ENCODE measurements at places on chromosomes 2 and 18.

- DNase-seq = no peak
Measured at GRCh38 chr2:1985571-1985970, 241.3 kb upstream of the PXDN start.

GRCh38 chr2:67457699-67458098, 60.6 kb downstream of the ETAA1 start:
- no peak for DNase-seq

- DNase-seq = no peak
Measured at GRCh38 chr2:139720056-139720455, 939.9 kb upstream of the NXPH2 start.

DNA sequence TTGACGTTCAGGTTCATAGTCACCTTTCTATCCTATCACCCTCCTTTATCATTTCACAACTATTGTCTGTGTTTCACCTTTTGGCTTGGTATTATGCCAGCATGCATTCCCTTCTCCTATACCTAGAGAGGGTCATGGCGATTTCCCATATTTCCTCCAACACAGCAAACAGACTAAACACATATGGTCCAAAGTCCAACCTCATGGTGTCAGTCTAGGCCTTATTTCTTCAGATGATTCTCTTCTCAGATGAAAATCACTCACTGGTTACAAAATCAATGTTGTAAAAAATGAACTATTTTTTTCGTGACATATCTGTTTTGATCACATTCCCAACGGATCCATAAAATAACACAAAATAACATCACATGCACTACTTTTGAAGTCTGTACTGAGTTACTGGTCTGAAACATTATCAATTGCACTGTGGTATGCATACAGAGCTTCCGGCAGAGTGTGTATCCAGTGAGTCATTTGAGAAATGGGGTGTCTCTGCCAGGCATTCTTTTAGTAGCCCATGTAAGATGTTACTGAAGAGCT, 204.8 kb upstream of the GALNT5 start:
- DNase-seq = peak; percentile 64

GRCh38 chr18:48791636-48792105, 159.1 kb downstream of the SMAD7 start:
- no peak for DNase-seq

GRCh38 chr18:9065864-9066263, 36.6 kb upstream of the NDUFV2 start:
- no peak for DNase-seq

GRCh38 chr2:46653539-46653938, 174.2 kb downstream of the TMEM247 start:
- DNase-seq = no peak

DNA sequence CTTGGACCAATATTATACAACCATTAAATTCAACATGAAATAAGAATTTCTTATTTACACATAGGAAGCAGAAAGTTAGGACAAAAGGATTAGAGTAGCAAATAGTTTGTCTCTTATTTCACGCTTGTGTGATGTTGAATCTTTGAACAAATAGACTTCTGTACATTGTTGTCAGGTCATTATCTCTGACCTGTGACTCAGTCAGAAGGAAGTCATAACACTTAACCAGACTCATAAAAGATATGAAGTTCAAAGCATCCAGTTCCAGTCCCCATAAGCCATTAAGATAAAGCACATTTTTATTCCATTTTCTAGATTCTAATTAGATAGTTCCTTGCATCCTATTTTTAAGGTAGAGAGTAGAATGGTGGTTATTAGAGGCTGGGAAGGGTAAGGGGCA, 130.8 kb downstream of the UPP2 start:
- peak; percentile 88 for DNase-seq

DNA sequence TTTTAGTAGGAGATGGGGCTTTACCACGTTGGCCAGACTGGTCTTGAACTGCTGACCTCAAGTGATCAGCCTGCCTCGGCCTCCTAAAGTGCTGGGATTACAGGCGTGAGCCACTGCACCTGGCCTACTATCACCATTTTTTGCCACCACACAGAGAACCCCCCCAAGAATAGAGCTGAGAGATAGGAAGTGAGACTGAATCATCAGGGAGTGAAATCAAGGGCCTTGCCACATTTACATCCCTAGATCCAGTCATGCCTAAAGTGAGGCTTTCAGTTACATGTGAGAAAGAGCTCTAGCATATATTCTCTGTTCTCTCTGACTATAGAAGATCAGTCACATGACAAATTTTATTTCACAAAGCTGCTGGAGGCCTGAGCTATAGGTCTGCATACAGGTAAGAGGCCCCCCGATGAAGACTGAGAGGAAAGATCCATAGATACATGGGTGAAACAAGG, 28.0 kb upstream of the KCMF1 start:
- no peak for DNase-seq

DNA sequence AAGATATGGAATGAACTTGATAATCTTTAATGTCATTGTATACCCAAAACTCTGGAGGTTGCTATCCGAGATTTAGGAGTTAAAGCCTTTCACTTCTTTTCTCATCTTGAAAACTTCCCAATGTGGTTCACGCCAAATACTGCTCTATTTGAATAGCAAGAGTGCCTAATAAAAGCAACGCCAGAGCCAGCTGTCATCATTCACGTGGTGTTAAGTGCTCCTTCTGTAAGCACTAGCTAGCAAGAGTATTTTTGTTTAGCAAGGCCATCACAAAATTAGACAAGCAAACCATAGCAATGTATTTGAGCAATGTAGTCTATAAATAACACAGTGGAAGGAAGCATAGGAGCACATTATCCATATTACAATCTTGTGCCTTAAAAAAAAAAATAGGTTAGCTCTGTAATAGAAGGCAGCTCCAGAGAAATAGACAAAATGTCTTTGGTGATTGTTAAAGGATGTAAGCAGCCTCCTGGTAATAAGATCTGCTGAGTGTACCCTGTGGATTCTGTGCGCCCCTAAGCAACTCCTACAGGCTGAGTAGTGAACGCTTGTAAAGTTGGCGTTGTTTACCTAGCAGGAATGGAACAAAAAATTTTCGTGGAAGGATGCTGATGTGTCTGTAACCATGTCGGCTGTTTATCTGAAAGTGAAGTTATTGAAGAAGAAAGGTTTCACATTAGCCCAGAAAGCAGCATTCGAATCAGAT, 518.0 kb downstream of the CNTNAP5 start:
- no peak for DNase-seq

DNA sequence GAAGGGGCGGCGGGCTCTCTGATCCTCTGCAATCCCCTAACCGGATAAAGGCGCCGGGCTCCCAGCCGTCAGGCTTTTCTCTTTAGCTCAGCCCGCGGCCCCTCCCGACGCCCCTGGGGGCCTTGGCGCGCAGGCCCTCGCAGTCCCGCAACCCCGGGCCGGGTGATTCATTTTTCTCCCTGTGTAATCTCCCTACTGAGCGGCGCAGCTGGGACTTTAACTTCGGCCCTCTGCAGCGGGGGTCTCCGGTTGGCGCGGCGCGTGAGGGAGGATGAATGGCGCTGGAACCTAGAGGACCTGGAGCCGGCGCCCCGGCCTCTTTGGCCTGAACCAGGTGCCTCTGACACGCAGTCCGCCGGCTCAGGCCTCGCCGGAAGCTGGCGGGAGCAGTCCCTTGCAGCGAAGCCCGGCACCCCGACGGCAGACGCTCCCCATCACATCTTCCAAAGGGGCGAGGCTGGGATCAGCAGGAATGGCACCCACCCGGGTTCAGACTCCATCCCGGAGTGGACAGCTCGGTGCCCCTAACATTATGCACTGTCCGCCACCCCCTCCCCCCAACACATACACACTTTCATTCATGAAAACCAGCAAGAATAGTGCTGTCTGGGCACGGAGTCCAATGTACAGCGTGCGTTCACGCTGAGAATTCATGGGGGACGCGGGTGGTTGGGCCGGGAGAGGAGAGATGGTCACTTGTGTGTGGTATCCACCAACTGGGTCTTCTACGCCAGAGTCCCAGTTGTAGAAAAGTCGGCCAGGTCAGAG, 1.2 kb downstream of the CNGA3 start:
- no peak for DNase-seq

DNA sequence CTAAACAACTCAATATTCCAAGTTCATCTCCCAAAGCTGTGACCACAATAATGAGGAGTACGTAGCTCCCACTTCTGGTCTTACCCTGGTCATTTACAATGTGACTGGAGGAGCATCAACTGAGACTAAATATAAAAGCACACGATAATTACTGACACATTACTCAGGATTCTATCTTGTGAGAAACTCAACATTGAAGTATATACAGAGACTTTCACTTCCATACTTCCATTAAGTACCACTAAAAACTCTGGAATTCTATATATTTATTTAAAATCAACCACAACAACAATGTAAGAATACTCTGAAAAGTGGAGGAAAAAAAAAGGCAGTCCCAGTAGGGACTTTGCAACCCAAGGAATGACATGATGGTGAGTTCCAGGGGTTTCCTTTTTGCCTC, 61.4 kb downstream of the XDH start:
- no peak for DNase-seq

DNA sequence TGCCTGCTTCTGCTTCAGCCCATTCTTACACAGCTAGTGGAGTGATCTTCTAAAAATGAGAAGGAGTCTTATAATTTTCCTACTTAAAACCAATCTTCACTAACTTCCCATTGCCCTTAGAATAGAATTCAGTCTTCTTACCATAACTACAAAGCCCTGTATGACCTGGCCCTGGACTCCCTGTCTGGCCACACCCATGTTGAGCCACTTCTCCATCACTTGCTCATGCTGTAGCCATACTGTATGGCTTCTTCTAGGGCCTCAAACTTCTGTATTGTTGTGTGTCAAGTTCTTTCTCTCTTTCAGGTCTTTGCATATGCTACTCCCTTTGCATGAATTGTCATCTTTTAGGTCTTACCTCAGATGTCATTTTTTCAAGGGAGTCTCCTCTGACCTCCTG, 11.2 kb downstream of the DGUOK start:
- DNase-seq = no peak

DNA sequence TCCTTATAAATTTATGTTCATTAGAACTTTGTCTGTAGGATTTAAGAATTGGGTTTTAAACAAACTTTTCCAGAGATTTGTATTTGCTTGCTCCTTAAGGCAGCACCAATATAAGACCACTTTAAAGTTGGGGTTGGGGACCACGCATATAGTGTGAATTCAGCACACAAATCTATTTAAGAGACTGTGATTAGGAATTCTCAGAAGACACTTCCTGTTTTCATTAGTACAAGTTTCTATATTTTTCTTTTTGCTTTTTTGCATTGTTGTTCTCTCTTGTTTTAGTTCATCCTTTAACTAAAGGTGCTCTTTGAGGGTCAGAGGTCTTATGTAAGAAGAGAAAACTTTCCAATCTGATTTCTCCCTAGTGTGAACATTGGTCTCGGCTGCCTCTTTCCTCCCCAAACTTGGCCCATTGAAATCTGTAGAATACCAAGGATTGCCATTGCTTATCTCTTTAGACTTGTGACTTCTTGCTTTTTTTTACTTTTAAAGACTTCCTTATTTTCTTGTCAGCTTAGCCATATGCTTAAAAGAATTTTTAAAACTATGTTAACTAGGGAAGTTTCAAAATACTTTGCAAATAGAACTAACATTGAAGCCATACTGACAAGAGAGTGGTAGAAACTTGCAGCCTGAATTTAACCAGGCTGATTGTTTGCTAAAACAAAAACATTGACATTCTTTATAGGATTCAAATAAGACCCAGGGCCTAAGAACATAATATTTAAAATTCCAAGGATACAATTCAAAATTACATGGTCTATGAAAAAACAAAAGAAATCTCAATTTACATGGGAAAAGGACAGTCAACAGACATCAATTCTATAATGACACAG, 264.1 kb upstream of the FN1 start:
- DNase-seq = no peak

DNA sequence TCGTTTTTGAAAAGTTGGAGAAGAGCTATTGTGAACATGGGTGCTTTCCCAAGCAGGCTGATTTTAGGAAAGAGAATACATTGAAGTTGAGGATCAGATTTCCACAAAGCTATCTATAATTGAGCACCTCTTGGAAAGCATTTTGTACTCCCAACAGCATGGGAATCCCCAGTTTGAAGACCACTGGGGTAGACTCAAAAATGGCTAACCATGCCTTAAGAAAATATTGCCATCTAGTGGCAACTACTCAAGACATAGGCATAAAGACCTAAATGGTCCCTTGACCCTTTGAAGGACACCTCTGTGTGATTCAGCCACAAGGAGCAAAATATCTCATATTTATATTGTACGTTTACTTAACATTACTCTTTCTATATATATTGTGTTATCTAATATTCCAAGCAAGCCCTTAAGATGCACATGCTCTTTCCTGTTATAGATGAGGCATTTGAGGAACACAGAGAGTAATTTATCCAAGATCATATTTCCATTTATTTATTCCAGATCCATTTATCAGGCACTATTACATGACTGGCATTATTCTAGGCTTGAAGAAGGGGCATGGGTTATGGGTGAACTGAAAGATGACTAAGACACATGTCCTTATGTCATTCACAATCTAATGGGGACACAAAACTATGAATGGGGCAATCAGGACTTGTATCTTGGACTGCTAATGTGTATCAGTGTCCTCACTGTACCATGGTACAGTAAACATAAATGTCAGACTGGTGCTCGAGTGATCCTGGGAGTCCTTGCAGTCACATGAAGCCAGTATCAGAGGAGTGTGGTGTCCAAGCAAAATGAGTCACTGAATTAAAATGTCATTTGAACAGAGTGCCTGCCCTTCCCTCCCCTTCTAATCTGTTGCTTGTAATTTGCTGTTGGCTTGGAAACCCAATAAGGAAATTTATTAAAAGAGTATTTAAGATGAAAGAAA, 121.0 kb upstream of the XPO1 start:
- DNase-seq = peak; percentile 66

GRCh38 chr18:811892-812375, at the start of gene YES1:
Gene YES1, minus strand, starts transcription at chr18:812242. Its CDS starts 55,415 bp downstream, at chr18:756827.
- peak; percentile 43 for DNase-seq

DNA sequence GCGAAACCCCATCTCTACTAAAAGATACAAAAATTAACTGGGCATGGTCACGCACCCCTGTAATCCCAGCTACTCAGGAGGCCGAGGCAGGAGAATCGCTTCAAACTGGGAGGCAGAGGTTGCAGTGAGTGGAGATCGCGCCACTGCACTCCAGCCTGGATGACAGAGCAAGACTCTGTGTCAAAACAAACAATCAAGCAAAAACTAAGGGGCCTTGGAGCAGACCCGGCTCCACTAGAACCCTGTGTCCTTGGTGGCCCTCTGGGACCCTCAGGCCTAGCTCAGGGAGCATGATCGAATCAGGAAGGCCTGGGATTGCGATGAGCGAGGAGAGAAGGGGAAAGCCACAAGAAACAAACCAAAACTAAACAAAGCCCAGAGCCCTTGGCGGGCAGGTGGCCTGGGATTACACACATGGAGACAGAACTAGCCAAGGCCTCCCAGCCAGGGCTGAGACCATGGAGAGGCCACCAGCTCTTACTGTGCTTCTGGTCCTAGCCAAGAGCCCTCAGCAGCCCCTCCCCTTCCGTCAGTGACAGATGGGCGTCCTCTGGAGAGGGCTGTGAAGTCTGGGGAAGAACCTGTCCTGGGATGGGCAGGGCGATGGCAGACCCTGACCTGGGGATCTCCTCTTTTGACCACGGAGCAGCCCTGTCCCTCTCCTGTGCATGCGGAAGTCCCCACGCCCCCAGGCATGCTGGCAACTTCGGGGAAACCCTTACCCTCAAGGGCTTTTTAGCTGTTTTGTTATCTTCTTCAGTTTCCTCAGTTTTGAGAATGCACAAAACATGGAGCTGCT, 27.4 kb upstream of the CATIP start:
- DNase-seq = no peak

Data from SW480 (cell line).